ENCODE measurements at places on chromosomes 6 and 20. TPM values are rescaled to one million over a fixed set of nuclear protein-coding genes. Genes with fewer than 3 reads are reported as not detected.

DNA sequence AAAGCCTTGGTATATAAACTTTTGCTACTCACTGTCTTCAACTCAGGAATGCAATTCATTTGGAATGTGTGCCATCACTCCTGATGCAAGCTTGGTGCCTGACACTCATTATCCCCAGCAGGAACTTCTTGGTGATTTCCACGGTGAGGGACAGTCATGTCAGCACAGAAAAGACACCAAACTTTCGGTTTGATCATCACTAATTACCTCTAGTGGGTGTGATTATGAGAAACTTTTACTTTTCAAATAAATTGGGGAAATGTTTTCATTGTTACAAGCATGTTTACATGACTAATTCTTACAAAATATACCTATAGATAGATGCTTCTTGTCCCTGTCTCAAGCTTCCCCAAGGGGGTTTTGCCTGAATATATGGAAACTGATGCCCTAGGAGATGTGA lies 40.9 kb downstream of the RPP40 start:
- DNase-seq, result no peak
- H3K36me3 ChIP-seq, result no peaks in the 10 kb centered on the region
- H3K27me3 ChIP-seq, result peaks cover 25% of the 10 kb centered on the region
- no peak overlapping the region for H3K4me3 ChIP-seq
- no peak overlapping the region for H3K27ac ChIP-seq

DNA sequence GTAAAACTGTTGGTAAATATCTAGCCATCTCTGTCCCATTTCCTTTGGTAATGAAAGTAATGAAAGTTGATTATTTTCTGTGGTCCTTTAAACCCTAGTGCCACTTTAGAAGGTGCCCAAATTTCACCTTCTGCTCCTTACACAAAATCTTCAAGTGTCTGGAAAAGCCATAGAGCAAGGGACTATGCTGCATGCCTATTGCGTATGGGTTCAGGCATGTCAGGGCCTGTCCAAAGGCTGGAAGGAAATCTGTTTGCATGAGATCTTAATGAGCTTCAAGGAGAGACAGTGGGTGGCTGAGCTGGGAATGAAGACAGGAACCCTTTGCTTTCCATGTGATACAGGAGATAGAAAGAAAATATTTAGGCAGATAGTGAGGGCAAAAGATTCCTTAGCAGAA lies 66.6 kb upstream of the CCN6 start:
- DNase-seq, result no peak
- no peaks in the 10 kb centered on the region for H3K27me3 ChIP-seq
- H3K4me1 ChIP-seq, result peaks cover 97% of the 10 kb centered on the region
- H3K36me3 ChIP-seq, result no peaks in the 10 kb centered on the region
- H3K4me3 ChIP-seq, result no peak overlapping the region
- no peak overlapping the region for H3K27ac ChIP-seq

GRCh38 chr6:29976588-29977424 lies 34.5 kb downstream of the HLA-A start:
- peak overlapping the region; percentile 95 for H3K4me3 ChIP-seq
- H3K36me3 ChIP-seq, result peaks cover 2% of the 10 kb centered on the region
- peaks cover 44% of the 10 kb centered on the region for H3K4me1 ChIP-seq
- H3K27me3 ChIP-seq, result peaks cover 70% of the 10 kb centered on the region

- H3K4me1 ChIP-seq, result peaks cover 19% of the 10 kb centered on the region
- peak; percentile 79 for DNase-seq
- H3K27ac ChIP-seq, result no peak overlapping the region
- H3K4me3 ChIP-seq, result no peak overlapping the region
- H3K36me3 ChIP-seq, result no peaks in the 10 kb centered on the region
Measured at GRCh38 chr20:32091888-32092346, 17.6 kb upstream of the TM9SF4 start.

- peaks cover 51% of the 10 kb centered on the region for H3K4me1 ChIP-seq
- H3K27me3 ChIP-seq, result no peaks in the 10 kb centered on the region
- H3K36me3 ChIP-seq, result no peaks in the 10 kb centered on the region
- H3K4me3 ChIP-seq, result no peak overlapping the region
Measured at GRCh38 chr6:143692696-143693095, 14.9 kb downstream of the PHACTR2 start.

DNA sequence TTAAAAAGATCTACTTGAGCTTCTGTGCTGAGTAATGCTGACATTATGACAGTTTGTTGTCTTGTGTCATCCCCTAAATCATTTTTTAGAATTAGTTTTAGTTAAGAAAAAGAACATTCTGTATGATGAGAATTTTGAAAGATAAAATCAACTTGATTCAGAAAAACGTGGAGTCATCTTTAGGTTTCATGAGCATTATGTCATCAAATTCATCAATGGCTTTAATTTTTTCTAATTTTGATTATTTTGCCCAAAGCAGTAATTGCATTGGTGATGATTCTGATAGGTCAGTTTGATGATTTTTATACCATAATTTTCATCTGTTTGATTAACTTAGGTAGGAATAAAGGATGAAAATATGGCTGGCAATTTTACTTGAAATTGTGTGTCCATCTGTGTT lies 26.6 kb upstream of the ADGRF4 start:
- H3K27ac ChIP-seq, result no peak overlapping the region
- DNase-seq, result no peak
- no peaks in the 10 kb centered on the region for H3K36me3 ChIP-seq
- no peak overlapping the region for H3K4me3 ChIP-seq

GRCh38 chr6:124066269-124066668 lies 262.6 kb downstream of the NKAIN2 start:
- H3K27me3 ChIP-seq, result no peaks in the 10 kb centered on the region
- no peak overlapping the region for H3K27ac ChIP-seq
- H3K4me3 ChIP-seq, result no peak overlapping the region
- H3K36me3 ChIP-seq, result no peaks in the 10 kb centered on the region

GRCh38 chr20:46438156-46438750 lies 31.8 kb upstream of the ELMO2 start:
- H3K36me3 ChIP-seq, result no peaks in the 10 kb centered on the region
- no peaks in the 10 kb centered on the region for H3K4me1 ChIP-seq
- no peak overlapping the region for H3K27ac ChIP-seq
- peak; percentile 6 for DNase-seq
- H3K4me3 ChIP-seq, result no peak overlapping the region
- H3K27me3 ChIP-seq, result peaks cover 19% of the 10 kb centered on the region

DNA sequence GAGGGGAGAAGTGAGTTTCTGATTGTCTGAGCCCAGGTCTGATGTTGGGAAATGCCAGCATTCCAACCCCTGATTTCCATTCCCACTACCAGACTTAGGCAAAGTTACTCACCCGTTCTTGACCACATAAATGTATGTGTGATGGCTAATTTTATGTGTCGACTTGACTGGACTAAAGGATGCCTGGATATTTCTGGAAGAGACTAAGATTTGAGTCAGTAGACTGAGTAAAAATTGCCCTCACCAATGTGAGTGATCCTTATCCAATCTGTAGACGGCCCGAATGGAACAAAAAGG lies 95.8 kb upstream of the TAB2 start:
- H3K36me3 ChIP-seq, result peaks cover 3% of the 10 kb centered on the region
- H3K27me3 ChIP-seq, result no peaks in the 10 kb centered on the region
- H3K4me1 ChIP-seq, result peaks cover 35% of the 10 kb centered on the region
- H3K27ac ChIP-seq, result no peak overlapping the region
- DNase-seq, result no peak

- H3K4me1 ChIP-seq, result no peaks in the 10 kb centered on the region
- DNase-seq, result no peak
Measured at GRCh38 chr6:131733376-131734016, 22.7 kb upstream of the CTAGE9 start.

GRCh38 chr6:2829253-2829652 lies 12.4 kb downstream of the SERPINB1 start:
- H3K36me3 ChIP-seq, result peaks cover 13% of the 10 kb centered on the region
- no peak overlapping the region for H3K4me3 ChIP-seq
- DNase-seq, result no peak
- peak overlapping the region; percentile 64 for H3K27ac ChIP-seq
- H3K4me1 ChIP-seq, result peaks cover 2% of the 10 kb centered on the region

Gene CAGE1
- 0.25 TPM for total RNA-seq

Gene PTCHD4
- total RNA-seq, result not detected

Gene UNC93A
- total RNA-seq, result not detected

Gene ZBTB46
- total RNA-seq, result 8.2 TPM

Gene LPA
- not detected for total RNA-seq
